ENCODE measurements at places on chromosomes 1 and 21.
A peak's percentile ranks its signal among the peaks of the same experiment; 100 is the strongest.

- DNase-seq = no peak
These were observed 1266.9 kb upstream of the ADGRL2 start for GRCh38 chr1:80533775-80534334.

GRCh38 chr1:182166750-182167149, 105.2 kb upstream of the ZNF648 start:
- DNase-seq = no peak

- no peak for DNase-seq
These were observed 51.5 kb upstream of the VAV3 start for GRCh38 chr1:108016451-108016920.

- no peak for DNase-seq
These were observed 69.7 kb downstream of the ST6GALNAC3 start for GRCh38 chr1:76144247-76144646.

GRCh38 chr1:191206513-191207207, 729.0 kb upstream of the BRINP3 start:
- no peak for DNase-seq

DNA sequence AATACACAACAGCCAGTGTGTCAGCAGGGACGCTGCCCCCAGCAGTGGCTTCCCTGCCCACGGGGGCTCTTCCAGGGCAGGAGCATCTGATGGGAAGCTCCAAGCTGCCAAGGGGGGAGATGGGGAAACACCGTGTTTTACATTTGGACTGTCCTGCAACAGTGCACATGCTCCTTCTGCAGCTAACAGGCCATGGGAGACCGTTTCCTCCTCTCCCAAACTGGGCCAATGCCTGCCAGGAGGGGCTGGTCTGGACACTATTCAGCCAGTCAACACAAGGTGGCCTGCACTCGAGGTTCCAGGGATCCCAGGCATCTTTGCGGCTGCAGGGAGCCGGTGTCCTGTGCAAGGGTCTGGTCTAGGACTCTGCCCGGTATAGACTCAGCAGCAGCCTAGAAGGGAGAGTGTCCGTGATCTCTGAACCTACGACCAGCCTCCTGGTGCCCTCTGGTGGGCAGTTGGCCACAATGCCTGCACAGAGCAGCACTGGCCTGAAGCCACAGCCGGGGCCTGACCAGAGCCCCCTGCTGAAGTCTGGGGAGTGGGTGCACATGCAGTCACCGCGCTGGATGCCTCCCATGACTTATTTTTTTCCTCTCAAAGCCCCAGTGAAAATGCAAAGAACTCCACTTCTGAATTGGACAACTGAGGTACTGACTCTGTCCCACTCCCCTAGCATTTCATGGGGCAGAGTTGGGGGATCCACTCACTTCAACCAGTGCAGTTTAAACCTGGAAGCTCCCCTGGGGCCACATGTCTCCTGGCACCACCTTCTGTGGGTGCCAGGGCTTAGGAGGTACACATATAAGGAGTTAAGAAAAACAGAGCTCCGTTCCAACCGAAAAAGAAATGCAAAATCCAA, 33.3 kb downstream of the RCC2 start:
- DNase-seq = peak; percentile 86

GRCh38 chr1:165960136-165960535, 132.7 kb downstream of the UCK2 start:
- no peak for DNase-seq

GRCh38 chr1:7905262-7905661, 35.4 kb downstream of the TNFRSF9 start:
- DNase-seq = no peak

- DNase-seq = no peak
These were observed at the start of gene GBP3 for GRCh38 chr1:89022167-89022959. Gene GBP3, minus strand, starts transcription at chr1:89022866. Its CDS starts 2,145 bp downstream, at chr1:89020721.

DNA sequence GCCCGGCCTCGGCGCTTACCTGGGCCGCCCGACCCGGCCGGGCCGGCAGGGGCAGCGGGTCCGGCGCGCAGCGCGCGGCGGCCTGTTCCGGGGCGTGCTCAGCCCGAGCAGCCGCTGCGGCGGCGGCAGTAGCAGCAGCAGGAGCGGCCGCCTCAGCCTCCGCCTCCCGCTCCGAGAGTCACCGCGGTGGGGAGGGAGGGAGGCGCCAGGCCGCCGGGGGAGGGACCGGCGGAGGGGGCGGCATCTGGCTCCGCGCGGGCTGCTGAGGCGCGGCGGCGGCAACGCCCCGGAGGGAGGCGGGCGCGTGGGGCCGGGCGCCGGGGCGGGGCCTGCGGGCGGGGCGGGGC, at the start of gene CTNNBIP1:
Gene CTNNBIP1 (minus strand): TSS at position 194 of the 347 bp plus-strand sequence. CDS start 38,205 bp downstream, outside the sequence.
- DNase-seq = no peak

DNA sequence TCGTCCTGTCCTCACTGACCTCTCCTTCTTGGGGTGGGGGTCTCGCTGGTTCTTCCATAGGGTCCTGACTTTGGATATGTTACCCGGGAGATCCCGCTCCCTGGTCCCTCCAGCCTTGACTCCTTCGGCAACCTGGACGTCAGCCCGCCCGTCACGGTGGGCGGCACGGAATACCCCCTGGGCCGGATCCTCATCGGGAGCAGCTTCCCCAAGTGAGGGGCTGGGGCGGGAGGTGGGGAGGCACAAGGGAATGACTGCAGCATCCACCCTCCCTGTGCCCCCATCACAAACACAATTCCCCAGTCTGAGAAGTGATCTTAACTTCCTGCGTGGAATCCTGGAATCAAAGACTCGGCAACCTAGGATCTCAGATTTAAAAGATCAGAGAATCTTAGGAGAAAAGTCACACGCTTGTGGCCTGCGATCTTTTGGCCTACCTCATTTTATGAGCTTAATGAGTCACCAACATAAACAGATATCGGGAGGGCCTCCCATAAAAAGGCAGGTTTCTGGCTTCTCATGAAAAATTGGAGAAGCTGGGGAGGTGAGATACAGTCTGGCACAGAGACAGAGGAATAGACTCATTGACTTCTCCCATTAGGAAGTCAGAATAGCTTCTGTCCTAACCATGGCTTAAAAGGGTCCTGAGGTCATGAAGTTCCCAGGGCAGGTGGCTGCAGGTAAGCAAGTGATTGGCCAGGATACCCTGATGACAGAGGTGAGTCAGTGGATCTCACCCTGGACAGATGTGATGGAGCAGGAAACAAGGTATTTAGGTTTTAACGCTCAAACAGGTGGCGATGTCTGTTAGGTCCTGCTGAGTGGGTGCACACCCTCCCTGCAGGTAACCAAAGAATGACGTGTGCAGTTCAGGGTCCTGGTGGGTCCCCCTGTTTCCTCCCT, 15.9 kb upstream of the PADI3 start:
- no peak for DNase-seq

DNA sequence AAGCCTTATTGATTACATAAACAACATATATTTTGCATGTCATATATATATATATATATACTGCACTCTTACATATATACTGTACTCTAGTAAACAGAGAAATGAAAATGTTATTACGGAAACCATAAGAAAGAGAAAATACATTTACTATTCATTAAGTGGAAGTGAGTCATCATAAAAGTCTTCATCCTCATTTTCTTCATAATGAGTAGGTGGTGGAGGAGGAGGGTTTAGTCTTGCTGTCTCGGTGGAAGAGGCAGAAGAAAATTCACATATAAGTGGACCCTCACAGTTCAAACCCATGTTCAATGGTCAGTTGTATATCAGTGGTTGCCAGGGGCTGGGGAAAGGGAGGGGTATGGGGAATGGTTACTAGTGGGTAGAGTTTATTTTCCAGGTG, 8.0 kb upstream of the IFNLR1 start:
- no peak for DNase-seq

GRCh38 chr1:17887661-17888371, 132.7 kb downstream of the ACTL8 start:
- DNase-seq = peak; percentile 14

DNA sequence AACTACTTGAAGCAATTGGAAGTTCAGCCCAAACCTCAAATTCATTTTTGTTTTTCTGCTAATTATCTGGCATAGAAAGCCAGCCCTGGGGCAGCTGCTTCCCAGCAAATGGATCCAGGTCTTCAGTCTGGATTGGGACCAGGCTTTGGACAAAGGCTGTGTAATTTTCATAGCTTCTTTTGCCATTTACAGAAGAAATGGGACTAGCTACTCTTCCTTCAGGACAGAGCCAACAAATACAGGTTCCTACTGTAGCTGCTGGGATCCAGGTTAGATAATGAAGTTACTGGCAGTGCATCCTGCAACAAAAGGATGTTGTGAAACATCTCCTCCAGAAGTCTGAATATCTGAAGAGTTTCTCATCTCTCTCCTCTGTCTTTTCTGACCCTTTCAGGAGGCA, 171.5 kb upstream of the CAMK1G start:
- no peak for DNase-seq

DNA sequence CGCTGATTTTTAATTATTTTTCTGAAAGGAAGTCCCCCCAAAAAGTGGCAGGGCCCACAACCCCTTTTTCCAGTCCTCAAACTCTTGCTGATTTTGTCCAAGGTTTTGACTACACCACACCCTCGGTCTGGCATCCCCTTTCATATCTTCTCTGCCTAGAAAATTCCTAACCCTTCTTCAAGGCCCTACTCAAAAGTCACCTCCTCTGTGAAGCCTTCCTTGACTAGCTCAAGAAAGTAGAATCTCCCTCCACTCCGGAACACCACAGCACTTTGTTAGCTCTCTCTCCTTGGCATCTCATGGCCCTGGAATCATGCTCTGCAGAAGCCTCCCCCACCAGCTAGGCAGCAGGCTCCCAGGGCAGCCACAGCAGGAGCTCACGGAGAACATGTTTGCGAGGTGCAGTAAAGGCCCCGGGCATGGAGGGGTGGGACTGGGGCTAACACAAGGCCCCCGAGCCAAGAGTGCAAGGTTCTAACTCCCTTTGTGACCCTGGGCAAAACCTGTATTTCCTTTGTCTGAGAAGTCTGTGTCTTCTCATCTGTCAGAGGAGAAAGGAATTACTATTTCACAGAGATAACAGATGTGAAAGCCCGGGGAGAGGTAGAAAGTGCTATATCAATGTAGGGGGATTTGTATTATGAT, 17.7 kb upstream of the S100A7 start:
- no peak for DNase-seq

DNA sequence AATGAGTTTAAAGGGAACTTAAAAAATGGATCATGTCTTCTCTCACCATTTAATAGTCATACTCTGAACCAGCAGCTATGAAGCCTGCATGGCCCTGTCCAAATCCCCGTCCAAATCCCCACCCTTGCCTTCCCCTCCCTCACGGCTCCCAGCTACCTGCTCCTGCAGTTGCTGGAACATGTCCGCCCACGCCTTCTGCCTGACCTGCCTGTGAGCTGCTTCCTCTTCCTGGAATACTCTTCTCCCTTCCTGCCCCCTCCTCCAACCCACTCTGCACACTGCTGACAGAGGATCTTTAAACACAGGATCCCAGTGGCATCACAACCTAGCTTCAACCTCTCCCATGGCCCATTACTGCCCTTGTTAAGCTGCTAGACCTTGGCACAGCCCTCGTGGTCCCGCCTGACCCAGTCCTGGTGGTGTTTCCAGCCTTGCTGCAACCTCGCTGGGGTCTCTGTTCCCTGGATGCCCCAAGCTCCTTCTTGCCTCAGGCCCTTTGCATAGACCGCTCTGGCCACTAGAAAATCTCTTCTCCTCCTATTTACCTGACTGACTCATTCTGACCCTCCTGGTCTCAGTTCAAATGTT, 118.3 kb downstream of the PTPRU start:
- no peak for DNase-seq

DNA sequence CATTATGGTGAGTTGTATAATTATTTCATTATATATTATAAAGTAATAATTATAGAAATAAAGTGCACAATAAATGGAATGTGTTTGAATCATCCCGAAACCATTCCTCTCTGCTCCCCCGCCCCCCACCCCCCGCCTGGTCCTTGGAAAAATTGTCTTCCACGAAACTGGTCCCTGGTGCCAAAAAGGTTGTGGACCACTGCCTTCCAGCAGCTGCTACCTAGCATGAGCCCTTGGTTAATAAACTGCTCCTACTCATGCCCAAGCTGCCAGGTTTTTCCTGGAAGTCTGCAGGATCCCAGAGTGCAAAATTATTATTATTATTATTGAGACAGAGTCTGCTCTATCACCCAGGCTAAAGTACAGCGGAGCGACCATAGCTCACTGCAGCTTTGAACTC, 6.8 kb upstream of the IFNGR2 start:
- DNase-seq = no peak

DNA sequence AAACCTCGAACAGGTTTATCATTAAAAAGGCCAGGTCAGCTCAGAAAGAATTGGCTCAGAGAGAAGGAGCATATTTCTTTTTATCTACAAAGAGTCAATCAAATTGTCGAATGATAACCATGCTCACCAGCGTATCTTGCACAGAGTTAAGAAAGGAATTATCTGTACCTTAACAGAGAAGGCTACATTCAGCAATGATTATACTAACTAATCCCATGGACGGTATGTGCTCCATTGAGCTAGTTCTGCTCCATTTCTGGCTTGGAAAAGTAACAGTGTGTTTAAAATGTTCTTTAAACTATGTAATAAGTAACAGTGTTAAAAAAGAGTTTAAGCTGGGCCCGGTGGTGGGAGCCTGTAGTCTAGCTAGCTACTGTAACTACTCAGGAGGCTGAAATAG, 4.2 kb downstream of the UBR4 start:
- no peak for DNase-seq

GRCh38 chr1:36199934-36200741, 24.1 kb upstream of the THRAP3 start:
- DNase-seq = no peak

Measured in neural progenitor cell (in vitro differentiated cells).